ENCODE measurements at places on chromosomes 7 and 10.

DNA sequence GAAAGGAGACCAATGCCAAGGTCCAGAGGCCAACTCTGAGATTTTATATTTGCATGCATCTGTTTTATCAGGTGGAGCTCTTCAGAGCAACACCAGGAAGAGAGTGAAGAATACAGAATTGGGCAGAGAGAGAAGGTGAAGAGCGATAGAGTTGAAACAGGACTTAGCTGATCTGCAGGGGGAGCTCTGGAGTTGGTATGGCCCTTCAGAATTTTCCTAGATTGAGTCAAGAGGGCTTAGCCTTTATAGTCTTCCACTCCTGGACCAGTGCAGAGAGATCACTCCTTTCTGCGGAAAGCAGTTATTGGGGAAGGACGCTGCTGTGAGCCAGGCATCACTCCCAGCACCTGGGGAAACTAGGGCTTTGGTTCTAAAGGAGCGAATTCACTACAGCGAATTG, 105.0 kb upstream of the DGKB start:
- DNase-seq = no peak

GRCh38 chr10:132076578-132077081, 10.9 kb downstream of the JAKMIP3 start:
- no peak for DNase-seq

DNA sequence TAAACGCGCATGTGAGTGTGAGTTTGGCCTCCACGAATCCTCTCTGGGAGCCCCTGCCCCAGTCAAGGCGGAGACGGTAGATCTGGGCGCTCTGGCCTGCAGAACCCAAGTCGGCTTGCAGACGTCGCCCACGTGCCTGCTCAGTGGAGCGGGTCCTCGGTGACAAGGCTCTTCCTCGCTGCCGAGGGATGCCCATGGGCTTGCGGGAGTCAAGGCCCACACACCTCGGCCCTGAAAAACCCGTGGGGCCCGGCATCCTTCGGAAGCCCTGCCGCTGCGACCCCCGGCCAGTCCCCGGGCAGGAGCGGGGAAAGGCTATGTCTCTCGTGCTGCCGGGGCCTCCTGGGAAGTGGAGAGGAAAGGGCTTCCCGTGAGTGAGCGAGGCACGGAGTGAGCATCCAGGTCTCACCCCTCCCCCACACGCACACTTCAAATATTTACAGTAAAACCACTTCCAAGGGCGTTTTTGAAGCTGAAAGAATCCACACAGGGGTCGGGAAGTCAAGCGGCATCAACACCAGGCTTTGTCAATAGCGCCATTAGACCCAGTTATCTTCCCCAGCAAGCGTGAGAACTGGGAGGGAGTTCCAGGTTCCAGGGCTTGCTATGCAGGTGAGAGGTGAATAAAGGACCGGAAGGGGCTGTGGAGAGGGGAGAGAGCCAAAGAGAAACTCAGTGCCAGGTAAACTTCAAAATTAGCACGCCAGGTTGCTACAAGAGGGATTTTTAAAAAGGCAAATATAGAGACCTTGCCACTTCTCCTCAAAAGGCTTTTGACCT, 1.1 kb upstream of the MNX1 start:
- peak; percentile 39 for DNase-seq

DNA sequence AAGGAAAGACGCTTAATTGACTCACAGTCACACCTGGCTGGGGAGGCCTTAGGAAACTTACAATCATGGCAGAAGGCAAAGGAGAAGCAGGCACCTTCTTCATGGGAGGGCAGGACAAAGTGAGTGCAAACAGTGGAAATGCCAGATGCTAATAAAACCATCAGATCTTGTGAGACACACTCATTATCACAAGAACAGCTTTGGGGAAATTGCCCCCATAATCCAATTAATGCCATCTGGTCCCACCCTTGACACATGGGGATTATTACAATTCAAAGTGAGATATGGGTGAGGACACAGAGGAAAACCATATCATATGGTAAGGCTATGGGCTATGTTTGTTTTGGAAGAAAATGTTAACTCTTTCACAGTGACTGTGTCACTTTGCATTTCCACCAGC, 1272.5 kb upstream of the CELF2 start:
- no peak for DNase-seq

DNA sequence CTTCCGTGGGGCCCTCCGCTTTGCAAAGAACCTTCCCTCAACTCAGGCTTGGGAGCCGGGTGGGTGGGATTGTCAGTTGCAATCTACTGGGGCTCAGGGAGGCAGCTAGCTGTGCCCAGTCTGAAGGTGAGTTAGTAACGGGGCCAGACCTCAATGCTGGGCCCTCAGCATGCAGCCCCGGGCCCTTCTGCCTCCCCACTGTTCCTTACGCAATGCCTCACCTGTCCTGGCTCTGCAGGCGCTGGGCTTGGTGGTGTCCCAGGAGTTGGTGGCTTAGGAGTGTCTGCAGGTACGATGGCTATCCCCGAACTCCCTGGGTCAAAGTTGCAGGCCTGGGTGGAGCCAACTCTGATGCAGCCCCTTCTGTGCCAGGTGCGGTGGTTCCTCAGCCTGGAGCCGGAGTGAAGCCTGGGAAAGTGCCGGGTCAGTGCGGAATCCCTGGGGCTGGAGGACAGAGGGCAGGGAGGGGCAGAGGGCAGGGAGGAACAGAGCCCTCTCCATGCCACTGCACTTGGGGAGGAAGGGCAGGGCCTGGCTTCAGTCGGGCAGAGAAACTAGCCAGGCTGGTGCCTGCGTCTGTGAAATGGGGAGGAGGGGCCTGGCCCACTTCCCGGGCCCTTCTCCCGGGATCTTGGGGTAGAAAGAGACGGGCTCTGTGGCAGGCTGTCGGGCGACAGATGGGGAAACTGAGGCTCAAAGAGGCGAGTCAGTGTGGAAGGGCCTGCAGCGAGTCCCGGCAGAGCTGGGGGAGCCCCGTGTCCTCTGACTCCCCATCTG, 15.0 kb downstream of the ELN start:
- DNase-seq = peak; percentile 51

DNA sequence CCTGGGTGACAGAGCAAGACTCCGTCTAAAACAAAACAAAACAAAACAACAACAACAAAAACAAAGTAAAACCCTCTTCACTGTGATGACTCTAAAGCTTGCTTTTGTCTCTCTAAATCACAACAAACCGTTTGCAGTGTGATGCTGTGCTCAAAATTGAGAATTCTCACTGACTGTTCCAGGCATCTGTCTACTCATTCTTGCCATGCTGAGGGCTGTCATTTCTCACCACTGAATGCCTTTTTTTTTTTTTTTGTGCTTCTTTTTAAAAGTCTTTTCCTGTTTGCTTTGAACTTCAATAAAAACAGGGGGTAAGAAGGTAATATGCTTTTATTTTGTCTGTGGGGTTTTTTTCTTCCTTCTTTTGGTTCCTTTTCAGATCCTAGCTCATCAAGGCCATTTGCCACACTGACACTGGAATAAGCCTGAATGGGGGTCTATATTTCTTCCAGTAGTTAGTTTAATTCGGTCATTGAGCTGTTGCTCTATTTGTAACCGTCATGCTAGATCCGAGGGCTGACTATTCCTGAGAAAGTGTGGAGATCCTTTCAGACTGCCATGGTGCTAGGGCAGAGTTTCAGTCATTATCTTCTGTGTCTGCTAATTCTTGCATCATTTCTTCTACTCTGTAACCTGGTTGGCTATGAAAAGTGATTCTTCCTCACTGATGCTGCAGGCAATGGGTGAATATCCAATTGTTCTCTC, 10.6 kb downstream of the FAS start:
- no peak for DNase-seq

- DNase-seq = no peak
These were observed 17.4 kb downstream of the CALML5 start for GRCh38 chr10:5482016-5482415.

- no peak for DNase-seq
These were observed 45.4 kb upstream of the PRKCQ start for GRCh38 chr10:6625428-6625827.

GRCh38 chr7:29284696-29285443, 90.3 kb downstream of the CHN2 start:
- DNase-seq = no peak

- DNase-seq = no peak
These were observed 31.5 kb downstream of the BTAF1 start for GRCh38 chr10:91955114-91955513.

GRCh38 chr7:154937837-154938236, 65.1 kb downstream of the PAXIP1 start:
- DNase-seq = no peak

DNA sequence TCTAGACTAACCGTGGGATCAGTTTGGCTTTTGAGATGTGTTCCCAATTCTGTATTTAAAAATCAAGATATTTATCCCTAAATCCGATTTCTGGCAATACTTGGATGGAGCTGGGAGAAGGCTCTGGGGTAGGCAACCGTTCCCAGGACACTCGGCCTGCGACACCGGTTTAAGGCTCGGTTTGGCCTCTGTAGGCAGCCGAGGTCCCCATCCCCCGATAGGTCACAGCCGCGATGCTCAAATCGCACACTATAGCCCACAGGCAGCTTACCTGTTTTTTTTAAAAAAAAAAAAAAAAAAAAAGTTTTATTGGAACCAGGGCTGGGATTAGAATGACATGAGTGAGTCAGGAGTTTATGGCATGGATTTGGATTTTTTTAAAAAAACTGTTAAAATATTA, 729 bp upstream of the TAF3 start:
- DNase-seq = no peak

DNA sequence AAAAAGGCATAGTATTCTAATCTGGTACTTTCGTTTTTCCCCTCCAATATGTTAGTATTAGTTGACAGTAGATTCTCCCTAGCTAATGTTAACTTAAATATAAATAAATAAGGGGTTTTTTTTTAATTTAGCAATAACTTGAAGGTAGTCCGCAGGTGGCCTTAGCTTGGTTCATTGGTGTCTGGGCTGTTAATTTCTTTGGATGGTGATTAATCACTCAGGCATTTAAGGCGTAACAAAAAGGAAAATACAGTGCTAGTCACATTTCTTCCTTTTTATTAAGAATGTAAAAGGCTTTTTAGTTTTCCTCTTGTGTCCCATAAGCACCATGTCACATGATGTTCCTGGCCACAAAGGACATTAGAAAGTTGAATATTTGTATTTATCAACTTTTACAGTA, 161.0 kb upstream of the POT1 start:
- DNase-seq = no peak

- no peak for DNase-seq
These were observed 185.3 kb downstream of the RPS24 start for GRCh38 chr10:78218798-78219490.

DNA sequence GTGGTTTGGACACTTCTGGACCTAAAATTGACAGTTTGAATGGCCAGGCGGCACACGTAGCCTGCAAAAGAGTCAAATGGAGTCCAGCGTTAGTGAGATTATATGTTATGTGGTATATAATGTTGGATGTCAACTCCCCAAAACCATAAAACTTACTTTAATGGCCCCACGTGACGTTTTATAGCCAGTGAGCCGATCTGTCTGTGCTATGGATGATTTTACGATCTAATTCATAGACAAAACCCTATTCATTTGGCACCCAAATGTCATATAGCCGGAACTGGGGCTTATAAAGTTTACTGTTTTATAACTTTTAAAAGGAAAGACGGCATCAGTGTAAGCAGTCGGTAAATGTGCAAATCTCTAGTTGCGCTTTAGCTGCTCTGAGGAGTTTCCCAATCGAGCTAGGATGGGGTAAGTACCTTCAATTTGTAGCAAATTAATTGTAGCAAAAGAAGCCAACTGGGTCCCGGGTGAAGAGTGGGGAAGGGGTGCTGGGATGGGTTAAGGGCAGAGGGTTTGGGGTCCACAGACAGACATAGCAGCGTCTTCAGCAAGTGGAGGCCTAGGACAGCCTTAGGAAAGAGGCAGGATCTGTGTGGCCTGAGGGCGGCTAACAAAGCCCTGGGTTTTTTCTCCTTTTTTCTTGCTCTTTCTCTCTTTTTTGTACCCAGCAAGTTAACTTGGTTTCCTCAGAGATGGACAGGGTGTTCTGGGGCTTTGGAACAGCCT, 3.2 kb downstream of the HOXA5 start:
- no peak for DNase-seq
